Substantia nigra (tissue), 51 donors: ENCODE measurements at places on chromosomes 3 and 15.

- DNase-seq: no peak
Observed at GRCh38 chr3:42631620-42632019, 21.9 kb upstream of the ZBTB47 start.

GRCh38 chr15:45212493-45212892 lies 24.7 kb upstream of the SHF start:
- DNase-seq: no peak

- DNase-seq: no peak
Observed at GRCh38 chr15:68576235-68576892, 2.4 kb upstream of the CORO2B start.

- DNase-seq: no peak
Observed at GRCh38 chr15:95300958-95301357, 1029.5 kb upstream of the NR2F2 start.

GRCh38 chr3:38646630-38647029 lies 2.9 kb downstream of the SCN5A start:
- no peak for DNase-seq

DNA sequence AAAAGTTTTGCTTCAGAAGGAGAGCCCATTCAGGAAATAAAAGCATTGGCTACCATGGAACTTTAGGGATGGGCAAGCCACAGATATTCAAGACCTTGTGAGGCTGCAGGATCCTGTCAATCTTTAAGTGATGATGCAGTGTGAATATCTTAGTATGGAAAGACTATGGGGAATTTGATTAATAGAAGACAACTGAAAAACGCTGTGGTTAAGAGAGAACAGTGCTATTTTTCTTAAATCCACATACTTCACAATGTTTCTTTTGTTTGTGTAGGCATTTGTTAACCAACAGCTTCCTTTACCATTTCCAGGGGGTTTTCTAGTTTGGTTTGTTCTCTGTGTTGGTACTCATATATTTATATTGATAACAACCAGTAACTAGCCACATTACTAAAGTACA lies 90.3 kb downstream of the TMEM212 start:
- no peak for DNase-seq

DNA sequence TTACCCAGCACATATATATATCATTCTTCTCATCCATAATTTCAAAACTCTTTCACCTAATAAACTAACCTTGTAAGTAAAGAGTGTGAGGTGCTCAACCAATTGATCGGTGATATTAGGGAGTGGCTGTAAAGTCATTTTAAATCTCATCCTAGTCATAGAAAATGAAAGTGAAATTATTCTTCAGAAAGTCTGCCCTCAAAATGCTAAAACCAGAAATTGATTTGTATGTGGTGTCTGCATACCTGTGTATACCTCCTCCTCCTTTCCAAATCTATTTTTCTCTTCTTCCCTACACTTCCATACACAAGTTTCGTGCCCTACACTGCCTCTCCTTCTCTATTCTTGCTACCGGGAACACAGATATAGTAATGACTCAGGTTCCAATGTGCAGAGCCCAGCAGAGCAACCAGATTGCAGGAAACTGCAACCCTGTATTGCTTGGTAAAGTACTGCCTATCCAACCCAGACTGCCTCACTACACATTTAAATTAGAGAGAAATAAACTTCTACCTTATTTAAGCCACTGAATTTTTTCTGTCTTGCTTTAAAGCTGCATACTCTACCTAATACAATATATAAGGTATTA lies 7.4 kb upstream of the TBC1D5 start:
- DNase-seq: no peak

DNA sequence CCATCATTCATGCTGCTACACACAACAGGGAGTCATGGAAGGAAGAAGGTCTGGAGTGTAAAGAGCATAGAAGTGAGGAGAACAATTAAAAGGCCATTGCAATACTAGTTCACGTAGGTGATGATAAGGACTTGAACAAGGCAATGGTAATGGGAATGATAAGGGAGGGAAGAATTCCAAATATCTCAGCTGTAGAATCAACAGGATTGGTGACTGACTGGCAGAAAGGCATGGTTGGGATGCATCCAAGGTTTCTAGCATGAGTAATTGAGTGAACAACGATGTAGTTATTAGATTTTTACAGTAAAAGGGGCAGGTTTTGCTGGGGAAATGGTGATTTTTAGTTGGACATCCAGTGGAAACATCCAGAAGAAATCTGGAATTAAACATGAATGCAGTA lies 2.4 kb upstream of the SEC62 start:
- no peak for DNase-seq
